ENCODE measurements at places on chromosomes 16 and 17.

DNA sequence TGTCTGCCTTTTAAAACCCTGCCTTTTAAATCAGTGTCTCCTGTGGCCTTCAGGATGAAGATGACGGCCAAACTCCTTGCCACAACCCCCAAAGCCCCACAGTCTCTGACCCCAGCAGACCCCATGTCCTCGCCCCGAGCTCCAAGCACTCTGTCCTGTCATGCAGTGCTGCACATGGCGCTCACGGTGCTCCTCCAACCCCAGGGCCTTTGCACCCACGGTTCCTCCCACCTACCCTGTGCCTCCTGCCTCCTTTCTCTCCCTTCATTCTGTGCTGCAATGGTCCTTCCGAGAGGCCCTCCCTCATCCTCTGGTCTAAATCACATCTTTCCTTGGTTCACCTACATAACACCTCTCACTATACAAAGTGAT, 235.3 kb downstream of the KATNIP start:
- no peak for DNase-seq

- DNase-seq, result no peak
These were observed 6.7 kb downstream of the MNT start for GRCh38 chr17:2393954-2394749.

DNA sequence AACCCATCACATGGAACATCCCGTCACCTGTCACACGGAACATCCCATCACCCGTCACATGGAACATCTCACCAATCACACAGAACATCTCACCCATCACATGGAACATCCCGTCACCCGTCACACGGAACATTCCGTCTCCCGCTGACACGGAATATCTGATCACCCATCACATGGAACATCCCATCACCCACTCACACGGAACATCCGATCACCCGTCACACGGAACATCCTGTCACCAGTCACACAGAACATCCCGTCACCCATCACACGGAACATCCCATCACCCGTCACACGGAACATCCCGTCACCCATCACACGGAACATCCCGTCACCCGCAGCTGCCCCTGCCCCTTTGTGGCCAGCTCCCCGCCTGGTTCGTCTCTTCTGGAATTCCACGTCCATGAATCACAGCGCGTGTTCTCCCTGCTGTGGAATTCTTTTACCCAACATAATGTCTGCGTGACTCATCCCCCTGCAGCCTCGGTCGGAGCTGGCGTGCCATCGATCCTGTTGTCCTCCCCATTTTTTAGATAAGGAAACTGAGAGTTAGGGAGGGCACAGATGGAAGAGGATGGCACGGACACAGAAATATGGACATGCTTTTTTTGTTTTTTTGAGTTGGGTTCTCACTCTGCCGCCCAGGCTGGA, 5.6 kb downstream of the CPNE7 start:
- no peak for DNase-seq

DNA sequence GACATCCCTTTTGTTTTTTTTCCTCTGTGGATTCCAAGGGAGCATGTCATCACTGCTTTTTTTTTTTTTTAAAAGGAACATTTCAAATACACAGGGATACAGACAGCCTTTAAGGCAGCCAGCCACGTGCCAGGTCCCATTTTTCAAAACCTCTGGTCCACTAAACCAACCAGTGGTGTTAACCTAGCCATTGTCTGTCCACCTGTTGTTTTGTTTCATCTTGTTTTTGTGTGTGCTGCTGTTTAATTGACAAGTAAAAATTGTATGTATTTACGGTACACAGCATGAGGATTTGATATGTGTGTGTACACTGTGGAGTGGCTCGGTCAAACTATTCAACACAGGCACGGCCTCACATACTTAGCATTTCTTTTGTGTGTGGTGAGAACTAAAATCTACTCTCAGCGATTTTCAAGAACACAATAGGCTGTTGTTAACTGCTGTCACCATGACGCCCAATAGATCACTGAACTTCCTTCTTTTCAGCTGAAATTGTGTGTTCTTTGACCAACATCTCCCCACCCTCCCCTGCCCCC, 19.2 kb downstream of the TMEM114 start:
- DNase-seq, result no peak

- no peak for DNase-seq
These were observed 10.7 kb upstream of the SNN start for GRCh38 chr16:11657556-11657955.

DNA sequence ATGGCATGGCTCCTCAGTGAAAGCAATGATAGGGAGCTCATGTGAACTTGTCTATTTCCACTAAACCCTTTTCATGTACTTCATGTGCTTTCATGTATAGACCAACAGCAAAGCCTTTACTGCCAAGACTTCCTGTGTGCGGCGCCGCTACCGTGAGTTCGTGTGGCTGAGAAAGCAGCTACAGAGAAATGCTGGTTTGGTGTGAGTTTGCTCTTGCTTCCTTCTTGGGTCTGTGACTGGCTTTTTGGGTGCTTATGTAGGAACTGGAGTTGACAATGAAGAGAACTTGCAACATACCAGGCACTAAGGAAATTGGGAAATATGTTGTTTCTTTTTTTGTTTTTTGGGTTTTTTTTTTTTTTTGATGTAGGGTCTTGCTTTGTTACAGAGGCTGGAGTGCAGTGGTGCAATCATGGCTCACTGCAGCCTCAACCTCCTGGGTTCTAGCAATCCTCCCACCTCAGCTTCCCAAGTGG, 5.7 kb downstream of the SNX11 start:
- DNase-seq, result no peak

GRCh38 chr16:56823081-56823733, 41.8 kb upstream of the SLC12A3 start:
- no peak for DNase-seq

DNA sequence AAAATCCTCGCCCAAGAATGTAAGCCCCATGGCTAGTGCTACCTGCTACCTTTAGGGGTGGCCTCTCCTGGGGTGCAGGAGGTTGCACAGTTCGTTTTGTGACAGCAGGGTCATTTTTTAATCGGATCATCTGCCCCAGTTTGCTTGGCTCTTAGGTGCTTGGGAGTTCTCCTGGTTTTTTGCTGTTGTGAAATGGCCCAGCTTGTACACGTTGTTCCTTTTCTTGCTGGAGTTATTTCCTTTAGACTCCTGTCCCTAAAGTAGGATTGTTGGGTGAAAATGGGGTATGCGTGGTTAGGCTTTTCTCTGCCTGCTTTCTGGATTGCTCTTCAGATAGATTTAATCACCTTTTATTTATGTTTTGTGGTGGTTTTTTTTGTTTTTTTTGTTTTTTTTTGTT, 25.8 kb downstream of the ABCC1 start:
- no peak for DNase-seq

DNA sequence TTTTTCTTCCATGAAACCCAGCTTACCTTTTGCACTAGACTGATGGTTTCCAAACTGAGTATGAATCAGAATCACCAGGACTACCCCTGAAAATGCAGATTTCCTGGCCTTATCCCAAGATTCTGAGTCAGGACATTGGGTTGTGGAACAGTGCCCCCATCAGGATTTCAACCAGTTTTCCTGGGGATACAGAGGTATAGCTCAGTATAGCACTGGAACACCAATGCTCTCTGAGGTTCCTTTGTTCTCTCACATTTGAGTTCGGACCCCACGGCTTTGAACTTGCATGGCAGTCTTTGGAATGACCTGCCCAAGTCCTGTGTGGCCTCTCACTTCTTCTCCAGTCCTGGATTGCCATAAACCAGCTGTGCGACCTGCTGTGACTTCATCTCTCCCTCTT, 12.8 kb upstream of the CCL8 start:
- no peak for DNase-seq

DNA sequence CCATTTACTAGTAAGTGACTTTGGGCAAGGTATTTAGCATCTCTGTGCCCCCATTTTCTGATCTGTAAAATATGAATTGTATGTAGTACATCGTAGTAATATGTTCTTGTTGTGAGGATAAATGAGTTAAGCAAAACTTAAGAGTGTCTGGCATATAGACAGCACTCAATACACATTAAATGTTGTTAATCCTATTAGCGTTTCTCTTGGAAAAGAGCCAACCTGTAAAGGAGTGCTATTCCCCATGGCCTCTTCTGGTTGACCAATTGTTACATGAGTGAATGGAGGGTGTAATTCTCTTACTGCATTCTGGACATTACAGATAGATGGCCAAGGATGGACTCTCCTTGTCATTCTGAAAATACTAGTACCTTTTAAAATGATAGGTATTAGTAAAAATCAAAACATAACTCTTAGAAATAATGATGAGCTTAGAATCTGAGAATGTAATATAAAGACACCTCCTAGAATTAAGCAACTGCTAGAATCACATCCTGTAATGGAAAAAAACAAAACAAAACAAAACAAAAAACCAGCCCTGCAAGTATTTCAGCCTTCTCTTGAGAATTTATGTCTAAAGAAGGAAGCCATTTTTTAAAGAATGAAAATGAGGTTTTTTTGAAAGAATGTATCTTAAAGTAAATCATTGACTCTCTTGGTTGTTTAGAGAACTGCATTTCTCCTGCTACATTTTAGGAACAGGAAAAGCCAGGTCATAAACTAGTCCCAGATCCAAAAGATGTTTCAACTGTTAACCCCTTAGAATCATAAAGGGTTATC, 30.5 kb downstream of the IQCK start:
- DNase-seq, result no peak

GRCh38 chr16:50505714-50506542, 42.3 kb upstream of the NKD1 start:
- DNase-seq, result no peak
